ENCODE measurements at places on chromosomes 1 and 21.

DNA sequence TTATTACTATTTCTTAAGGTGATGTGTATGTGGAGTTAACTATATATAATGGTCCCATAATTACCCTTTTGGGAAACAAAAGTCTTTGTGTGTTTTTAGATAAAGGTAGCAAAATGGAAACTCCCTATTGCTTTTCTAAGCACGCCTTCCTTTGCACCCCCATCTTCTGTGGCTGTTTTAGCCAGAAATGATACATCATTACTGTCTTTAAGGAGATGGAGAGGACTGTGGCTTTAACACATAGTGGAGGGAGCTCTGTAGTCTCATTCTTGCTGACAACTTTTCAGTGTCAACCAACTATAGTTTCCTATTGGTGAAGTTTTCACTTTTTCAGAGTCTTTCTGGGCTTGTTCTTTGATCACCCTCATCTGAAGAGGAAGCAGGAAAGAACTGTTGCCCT lies 1.0 kb downstream of the APOBEC4 start:
- DNase-seq = no peak

- no peak for DNase-seq
Measured at GRCh38 chr1:160681066-160681890, 30.3 kb downstream of the CD48 start.

DNA sequence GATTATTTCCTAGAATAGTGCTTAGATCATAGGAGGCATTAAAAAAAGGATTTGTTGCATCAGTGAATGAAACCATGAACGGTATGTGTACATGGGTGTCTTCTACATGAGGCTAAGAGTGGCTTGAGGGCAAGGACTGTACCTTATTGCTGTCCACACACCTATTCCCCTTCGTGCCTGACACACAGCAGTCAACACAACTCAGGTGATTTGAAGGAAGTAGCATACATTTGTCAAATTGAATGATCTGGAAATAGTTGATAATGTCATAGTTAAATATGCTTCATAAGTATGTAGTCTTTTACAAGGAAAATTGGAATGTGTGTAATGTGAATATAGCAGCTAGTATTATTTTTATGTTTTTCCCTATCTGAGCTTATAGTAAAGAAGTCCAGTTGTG lies 189.0 kb upstream of the DAB1 start:
- no peak for DNase-seq

- DNase-seq = no peak
Measured at GRCh38 chr1:214396330-214396729, 115.4 kb downstream of the SMYD2 start.

- no peak for DNase-seq
Measured at GRCh38 chr1:231774719-231775335, 148.2 kb downstream of the DISC1 start.

DNA sequence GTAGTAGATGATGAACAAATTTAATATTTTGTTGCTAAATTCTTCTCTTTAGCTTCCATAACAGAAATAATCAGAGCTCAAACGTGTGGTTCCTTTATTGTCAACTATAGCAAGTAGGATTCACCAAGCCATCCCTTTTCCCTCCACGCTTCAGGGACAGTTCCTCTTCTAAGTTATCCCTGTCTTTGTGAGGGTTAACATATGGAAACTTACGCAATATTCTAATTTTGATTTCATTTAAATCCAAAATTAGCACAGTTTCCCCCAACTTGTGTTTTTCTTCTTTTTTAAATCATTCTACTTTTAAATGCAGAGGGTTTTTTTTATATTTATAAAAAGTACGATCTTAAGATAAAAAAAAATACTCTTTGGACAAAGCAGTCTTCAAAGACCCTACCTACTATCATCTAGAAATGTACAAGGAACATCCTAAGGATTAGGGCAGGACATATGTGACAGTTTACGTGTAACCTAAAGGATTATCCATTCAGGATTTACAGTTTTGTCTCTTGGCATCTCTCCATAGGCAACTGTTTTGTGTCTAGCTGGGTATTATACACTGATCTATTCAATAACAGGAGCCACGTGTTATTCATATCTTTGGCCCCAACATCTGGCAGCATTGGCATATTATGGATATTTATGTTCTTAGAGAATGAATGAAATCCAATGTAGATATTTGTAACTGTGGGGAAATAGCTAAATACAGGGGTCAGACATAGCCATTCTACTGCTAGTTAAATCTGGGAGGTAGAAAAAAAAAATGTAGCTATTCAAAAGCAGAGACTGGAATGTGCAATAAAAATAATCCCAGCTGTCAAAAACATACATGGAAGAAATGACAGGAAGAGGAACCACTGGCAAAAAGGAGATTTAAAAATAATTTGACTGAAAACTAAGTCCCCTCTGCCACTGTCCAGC lies 272.9 kb downstream of the NEGR1 start:
- no peak for DNase-seq

All from NCI-H1930 (cell line).